ENCODE measurements at places on chromosomes 6 and 20. TPM values are rescaled to one million over a fixed set of nuclear protein-coding genes. Genes with fewer than 3 reads are reported as not detected.

SNRPB gene
- total RNA-seq: 592 TPM

CCN6 gene
- not detected for total RNA-seq

SMOC2 gene
- total RNA-seq: not detected

AKAP12 gene
- 70.9 TPM for total RNA-seq
